ENCODE measurements at places on chromosomes 3 and 15.

GRCh38 chr3:46943237-46944187 is 33.0 kb downstream of the CCDC12 start:
- DNase-seq: no peak

DNA sequence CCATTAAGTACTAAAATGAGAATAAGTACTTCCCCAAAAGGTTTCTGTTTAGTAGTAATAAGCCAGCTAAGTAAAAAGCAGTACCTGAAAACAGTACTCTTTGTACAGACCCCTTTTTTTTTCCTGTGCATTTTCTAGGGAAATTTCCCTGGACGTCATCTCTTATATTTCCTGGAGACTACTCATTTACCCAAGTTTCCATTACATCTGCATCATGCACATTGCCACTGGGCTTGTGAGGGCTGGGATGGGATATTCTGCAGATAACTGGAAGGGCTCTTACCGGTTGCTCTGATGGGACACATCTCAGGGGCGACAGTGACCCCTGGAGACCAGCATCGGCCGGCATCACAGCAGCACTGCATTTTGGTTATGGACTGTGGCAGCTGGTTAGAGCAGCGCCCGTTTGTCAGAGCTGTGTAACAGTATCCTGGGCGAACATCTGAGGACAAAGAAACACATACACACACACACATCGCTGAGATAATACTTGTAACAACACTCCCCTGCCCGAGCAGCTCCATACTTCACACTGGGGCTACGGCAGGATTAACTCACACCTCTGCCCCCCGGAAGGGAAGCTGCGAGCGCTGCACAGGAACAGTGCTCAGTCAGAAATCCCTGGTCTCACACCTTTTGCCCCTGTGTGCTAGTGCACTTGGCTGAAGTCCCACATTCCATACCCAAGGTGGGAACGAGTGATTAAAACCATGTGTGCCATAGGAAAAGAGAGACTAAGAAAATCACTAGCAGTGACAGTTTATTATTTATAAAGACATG is 124.9 kb downstream of the FBN1 start:
- no peak for DNase-seq

DNA sequence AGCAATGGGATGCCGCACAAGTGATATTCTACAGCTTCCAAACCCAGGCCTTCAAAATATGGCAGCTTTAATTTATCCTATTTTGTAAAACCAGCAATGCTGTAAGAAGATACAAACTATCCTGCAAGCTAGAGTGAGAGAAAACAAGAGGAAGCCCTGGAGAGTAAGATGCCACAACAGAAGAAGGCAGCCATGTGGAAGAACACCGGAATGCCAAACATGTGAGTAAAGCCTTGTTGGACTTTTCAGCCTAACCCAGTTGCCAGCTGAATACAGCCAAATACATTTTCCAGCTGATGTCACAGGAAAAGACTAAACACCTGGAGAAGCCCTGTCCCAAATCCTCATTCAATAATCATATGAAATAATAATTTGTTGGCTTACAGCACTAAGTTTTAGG is 1115.1 kb upstream of the CADM2 start:
- DNase-seq: no peak

- no peak for DNase-seq
Measured at GRCh38 chr15:65833501-65834205, 35.6 kb upstream of the RAB11A start.

- no peak for DNase-seq
Measured at GRCh38 chr15:68634531-68634930, 55.7 kb downstream of the CORO2B start.

DNA sequence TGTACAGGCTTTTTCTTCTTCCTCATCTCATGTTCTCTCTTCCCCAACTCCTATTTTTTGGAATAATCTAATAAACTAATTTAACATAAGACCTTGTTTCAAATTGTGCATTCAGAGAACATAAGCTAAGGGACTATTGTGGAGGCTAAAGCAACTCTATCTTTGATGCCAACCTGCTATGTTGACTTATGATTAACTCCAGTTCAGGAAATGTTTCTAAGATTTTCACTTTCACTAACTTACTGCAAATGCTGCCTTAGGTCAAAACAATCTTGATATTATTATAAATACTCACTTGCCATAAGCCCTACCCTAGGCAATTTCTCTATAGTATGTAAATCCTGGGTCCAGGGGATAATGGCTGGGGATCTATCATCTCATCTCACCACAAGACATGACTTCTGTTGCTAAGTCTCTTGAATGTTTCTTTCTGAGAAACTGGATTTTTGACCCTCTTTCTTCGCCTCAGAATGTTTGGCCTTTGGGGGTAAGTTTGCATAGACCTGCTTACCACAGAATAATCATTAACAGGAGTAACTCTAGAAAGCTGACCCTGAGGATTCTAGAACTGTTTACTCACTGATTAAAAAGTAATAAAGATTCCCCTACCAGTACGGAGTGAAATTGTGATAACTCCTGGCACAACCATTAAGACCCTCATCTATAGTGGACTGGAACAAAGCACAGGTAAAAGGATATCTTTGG is 768.1 kb downstream of the GBE1 start:
- no peak for DNase-seq

- no peak for DNase-seq
Measured at GRCh38 chr3:33900809-33901505, 102.5 kb downstream of the PDCD6IP start.

DNA sequence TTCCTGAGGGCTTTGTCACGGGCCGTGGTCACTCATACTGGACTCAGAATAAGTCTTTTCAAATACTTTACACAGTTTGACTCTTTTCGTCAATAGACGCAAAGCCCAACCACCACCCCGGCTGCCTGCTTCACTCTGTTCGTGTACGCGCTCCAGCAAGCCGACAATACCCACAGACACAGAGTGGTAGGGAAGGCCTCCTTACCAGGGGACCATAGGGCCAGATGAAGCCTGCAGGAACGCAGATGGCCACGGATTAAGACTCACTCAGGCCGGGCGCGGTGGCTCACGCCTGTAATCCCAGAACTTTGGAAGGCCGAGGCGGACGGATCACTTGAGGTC is 29.7 kb downstream of the EFCAB12 start:
- no peak for DNase-seq

- DNase-seq: no peak
Measured at GRCh38 chr3:138023754-138024153, 13.8 kb downstream of the CLDN18 start.

- DNase-seq: no peak
Measured at GRCh38 chr3:146912241-146913015, 307.3 kb upstream of the PLSCR5 start.

GRCh38 chr3:124881976-124882697 is 5.0 kb downstream of the ITGB5 start:
- DNase-seq: no peak

GRCh38 chr15:68441045-68441743 is 9.2 kb upstream of the ITGA11 start:
- no peak for DNase-seq

DNA sequence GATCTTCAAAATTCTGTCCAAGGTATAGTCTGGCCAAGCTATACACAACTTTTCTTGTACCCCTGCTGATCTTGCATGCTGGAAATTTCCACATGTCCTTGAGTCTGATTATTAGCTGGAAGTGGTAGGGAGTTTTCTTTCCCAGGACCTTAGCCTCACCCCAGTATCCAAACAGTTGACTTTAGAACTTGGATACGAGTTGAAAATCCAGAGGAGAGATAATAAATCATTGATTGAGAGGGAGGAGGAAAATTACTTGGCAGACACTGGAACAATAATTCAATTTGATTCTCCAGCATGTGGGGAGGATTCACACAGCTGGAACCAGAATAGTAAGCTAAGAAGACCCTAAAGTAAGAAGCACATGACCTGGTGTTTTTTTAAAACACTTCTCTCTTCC is 116.4 kb downstream of the IL5RA start:
- DNase-seq: no peak

- no peak for DNase-seq
Measured at GRCh38 chr3:13168391-13168790, 95.2 kb upstream of the IQSEC1 start.

DNA sequence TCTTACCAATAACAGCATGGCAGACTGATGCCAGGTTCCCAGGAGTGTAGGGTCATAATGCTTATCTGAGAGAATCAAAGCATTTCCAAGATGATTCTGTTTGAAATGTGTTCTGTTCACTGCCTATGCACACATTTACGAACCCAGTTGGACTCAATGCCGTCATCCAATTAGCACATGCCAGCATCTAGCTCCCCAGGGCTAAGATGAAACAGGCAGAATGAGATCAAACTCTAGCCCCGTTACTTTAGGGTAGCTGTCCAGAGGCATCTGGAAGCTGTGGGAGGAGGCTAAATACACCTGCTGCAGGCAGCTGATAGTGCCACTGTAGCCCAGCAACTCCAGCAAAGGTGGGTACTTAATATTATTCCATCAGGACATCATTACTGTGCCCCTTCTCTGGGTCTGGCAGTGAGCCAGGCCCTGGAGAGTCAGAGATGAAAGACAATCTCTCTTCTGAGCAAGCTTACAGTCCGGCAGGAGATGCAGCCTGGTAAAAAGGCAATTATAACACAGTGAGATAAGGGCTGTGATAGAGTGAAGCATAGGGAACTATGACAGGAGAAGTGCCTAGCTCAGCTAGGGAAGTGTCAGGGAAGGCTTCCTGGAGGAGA is 156.4 kb upstream of the PPP2R3A start:
- DNase-seq: no peak

DNA sequence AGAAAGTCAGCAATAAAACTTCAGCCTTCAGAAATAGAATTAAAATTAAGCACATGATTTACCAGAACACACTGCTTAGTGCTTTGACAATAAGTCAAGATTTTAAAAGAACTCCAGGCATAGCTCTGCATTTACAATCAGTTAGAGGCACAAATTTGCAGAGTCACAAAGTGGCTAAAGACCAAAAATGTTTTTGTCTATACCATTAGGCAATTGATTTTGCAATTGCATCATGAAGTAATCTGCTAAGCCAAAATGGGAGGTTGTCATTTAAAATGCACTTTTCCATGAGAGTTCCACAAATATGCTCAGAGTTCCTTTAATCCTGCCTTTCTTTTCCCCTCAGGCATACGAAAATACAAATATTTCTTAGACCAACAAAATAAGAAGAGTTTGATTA is 10.1 kb upstream of the DCP1A start:
- no peak for DNase-seq

- no peak for DNase-seq
Measured at GRCh38 chr3:183188895-183189462, 26.4 kb upstream of the LAMP3 start.

- no peak for DNase-seq
Measured at GRCh38 chr15:64740311-64741170, 34.8 kb downstream of the RBPMS2 start.

- DNase-seq: no peak
Measured at GRCh38 chr3:51675201-51675611, 4.2 kb downstream of the TEX264 start.

GRCh38 chr3:42035816-42036482 is 55.2 kb upstream of the TRAK1 start:
- DNase-seq: no peak

DNA sequence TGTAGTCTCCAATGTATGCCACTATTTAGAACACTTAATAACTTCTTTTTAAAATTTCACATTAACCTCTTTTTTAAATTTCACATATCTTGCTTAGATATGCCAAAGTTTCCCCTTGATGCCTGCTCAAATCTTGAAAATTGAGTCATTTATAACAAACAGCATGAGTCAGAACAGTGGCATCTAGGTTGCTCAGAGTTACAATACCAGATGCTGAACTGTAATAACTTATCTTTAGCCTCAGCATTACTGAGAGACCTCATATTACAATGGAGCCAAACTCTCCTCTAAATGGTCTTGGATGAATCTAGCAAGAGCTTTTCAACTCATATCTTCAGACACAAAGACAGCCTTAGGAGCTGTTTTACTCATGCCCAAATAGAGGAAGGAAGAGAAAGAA is 439.3 kb upstream of the ARPP21 start:
- no peak for DNase-seq

DNA sequence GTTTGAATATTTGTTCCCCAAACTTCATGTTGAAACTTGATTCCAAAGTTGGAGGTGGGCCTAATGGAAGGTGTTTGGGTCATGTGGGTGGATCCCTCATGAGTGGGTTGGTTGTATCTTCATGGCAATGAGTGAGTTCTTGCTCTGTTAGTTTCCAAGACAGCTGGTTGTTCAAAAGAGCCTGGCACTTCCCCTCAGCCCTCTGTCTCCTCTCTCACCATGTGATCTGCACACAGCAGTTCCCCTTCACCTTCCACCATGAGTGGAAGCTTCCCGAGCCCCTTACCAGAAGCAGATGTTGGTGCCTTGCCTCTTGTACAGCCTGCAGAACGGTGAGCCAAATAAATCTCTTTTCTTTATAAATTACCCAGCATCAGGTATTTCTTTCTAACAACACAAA is 327.1 kb upstream of the SLCO3A1 start:
- no peak for DNase-seq

DNA sequence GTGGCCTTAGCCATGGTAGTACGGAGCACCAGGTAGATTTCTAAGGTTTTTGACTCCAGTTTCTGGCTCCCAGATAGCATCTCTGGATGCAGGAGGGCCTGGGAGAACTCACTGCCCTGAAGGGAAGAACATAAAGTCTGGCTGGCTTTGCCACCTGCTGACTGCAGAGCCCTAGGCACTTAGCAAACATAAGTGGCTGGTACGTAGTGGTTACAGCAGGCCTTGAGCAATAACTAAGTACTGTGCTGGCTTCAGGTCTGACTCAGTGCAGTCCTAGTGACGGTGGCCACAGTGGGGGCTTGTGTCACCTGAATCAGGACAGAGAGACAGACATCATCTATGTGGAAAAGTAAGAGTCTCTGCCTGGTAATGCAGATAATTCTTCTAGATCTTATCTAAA is 871.1 kb downstream of the PDCD6IP start:
- DNase-seq: no peak
